ENCODE measurements at places on chromosomes 7 and 10.
A peak's percentile ranks its signal among the peaks of the same experiment; 100 is the strongest.

GRCh38 chr7:113004726-113005454, 81.7 kb downstream of the GPR85 start:
- no peak for DNase-seq

GRCh38 chr10:1096287-1096889, 40.2 kb downstream of the WDR37 start:
- no peak for DNase-seq

- no peak for DNase-seq
Observed at GRCh38 chr7:47570649-47571050, 11.3 kb downstream of the TNS3 start.

DNA sequence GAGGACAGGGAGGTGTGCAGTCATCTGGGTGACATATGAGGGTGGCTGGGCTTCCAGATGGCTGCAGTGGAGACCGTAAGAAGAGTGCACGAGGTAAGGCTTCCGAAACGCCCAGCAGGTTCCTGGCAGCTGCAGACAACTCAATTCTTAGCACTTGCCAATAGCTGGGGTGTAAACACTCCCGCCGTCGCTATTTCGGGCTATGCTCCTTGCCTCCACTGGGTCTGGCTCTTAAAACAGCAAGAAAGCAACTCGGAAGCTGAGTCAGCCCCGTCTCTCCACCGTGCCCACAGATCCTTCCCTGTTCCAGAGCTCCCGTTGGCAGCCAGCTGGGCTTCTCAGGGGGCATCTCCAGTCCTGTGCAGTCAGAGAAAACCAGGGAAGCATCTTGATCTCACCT, 6.1 kb upstream of the PDGFA start:
- no peak for DNase-seq

DNA sequence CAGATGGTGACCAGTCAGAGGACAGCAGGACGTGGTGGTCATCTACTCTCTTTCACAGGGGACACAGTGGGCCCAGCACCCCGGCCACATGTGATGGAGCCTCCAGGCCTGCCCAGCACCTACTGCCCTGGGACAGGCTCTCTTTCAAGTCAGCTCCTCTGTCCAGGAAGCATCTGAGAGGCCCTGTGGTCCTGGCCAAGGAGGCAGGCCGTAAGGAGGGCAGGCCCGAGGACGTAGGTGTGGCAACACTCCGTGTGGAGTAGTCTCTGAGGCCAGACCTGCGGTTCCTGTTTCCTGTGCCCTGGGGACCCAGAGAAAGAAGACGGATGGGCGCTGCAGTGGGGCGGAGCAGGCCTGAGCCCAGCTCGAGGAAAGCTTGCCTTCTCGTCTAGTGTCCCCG, 179.2 kb downstream of the EBF3 start:
- DNase-seq = no peak

DNA sequence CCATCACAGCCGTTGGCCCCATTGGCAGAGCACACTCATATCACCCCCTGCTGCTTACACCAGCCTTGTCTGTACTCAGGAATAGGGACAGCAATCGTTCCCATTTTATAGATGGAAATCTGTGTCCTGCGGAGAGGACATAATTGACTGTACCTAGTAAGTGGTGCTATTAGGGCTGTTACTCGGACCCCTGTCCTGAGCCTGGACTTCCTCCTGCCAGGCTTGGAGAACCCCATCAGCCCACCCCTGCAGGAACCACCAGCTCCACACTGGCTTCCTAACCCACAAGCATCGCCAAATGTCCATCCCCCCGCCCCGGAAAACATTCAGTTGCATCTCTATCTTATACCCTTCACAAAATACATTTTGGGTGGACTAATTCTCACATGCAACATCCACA, 139.8 kb upstream of the RET start:
- no peak for DNase-seq

GRCh38 chr10:127300868-127301321, 104.5 kb upstream of the INSYN2A start:
- no peak for DNase-seq

- DNase-seq = no peak
Observed at GRCh38 chr7:2138146-2138765, 94.5 kb downstream of the MAD1L1 start.

GRCh38 chr10:100085596-100085995, 3.9 kb upstream of the CPN1 start:
- no peak for DNase-seq

DNA sequence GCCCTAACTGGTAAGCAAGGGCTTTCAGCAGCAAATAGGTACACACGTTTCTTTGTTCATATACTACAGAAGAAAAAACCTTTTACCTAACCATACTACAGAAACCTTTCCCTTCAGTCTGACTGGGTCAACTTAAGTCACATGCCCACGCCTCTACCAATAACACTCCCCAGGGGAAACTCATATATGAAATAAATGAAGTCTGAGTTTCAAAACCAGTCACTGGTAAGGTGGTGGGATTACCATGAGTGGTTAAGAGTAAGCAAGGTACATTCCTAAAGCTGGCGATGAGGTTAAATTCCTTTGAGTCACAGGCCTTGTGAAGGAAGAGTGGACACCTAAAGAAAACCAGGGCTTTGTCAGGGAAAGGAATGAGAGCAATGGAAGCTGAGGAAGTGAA, 21.4 kb upstream of the KIF20B start:
- DNase-seq = no peak

DNA sequence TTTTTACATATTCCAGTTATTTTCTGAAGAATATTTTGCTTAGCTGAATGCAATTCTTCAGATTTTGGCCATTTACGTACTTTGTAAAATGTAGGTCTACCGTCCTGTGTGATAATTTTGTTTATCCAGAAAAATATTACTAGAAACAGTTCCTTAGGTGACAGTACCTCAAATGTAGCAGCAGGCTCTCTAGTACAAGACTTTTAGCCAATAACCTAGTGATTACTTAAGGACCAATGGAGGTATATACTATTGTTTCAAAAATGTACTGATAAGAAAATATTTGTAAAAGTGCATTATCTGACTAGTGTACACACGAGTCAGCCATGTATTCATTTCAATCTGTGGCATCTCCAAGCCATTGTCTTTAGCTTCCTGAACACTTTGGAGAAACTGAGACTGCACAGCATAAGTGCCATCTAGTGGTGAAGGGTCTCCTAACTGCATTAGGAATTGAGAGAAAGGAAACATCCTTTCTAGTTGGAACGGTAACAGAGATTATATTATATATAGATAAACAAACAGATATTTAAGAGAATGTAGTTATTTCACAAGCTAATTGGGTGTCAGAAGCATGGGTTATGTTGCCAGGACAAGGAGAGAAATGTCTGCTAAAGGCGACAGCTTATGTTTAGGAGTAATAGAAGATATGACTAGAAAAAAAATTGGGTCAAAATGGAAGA, 23.7 kb downstream of the RTKN2 start:
- peak; percentile 73 for DNase-seq

DNA sequence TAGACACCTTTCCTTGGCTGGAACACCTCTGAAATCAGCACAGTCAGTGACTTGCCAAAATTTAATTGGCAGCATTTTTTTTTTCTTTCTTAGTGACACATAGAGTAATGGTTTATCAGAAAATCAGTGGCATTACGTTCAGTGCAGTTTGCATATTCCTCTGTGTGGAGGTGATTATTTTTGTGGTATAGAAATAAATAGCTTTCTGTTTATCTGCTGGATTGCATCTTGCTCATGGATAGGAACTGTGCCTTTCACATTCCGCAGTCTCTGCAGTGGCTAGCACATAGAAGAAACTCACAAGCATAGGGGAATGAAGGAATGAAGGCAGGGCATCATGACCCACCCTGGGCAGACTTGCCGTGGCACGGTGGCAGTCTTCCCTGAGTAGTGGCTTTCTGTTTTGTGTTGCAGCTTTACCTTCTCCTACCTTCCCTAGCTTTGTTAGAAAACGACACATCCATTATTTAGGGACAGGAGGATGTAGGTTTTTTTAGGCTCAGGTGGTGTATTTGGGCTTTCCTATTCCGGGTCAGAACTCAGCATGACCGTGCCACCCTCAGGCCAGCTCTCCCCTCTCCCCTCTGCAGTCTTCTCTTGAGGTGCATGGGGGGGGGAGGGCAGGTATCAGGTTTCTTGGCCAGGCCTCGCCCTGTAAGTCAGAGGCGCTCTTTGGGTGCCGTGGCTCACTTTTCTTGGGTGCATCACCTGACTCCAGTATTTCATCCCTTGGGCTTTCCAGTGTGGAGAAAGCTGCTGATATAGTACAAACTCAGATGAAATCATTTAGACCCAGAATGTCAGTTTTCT, 112.5 kb upstream of the GJD4 start:
- no peak for DNase-seq

DNA sequence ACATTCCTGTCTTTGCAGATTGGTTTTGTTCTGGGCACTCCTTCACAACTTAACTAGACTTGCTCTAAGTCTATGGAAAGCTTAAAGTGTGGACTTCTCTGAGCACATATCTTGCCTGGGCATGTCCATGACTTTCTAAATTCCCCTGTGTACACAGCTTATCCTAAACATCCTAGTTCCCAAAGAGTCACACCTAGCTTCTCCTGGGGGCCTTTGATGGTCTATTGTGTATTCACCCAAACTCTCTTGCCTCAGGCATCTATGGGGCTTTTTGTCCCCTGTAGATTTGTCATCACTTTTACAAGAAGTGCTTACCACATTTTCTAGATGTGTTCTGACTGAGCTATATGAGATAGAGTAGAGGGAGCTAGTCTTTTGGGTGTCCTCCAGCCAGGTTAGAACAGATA, 12.2 kb upstream of the ZNF488 start:
- DNase-seq = no peak

DNA sequence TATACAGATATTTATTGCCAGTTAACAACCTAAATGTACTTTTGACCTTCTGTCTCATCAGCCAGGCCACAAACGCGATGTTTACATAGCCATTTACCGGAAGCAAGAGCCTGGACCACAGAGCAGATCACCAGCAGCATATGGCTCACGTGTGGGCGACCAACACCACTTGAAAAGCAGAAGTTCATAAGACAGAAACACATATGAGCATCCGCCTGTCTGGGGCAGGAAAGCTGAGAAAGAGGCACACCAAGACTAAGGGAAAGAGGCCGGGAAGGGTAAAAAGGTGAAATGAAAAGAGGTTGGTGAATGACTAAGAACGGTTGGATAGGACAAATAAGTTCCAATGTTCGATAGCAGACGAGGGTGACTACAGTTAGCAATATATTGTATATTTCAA, 1.3 kb downstream of the ABCB1 start:
- no peak for DNase-seq

DNA sequence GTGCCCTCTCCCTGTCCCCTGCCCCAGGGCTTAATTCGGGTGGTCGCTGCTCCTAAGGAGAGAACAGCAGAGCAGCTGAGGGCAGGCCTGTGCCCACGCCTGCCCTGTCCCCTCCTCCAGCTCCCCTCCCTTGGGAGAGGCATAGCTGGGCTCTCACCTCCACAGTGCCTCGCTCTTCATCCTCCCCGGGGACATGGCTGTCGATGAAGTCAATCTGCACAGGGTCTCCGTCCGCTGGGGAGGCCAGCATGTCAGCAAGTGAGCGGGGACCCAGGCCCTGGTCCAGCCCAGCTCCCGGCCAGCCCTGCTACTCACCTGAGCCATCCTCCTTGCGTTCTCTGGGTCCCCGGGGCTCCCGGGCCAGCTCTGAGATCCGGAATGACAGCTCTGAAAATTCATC, 3.8 kb upstream of the SAP25 start:
- no peak for DNase-seq

DNA sequence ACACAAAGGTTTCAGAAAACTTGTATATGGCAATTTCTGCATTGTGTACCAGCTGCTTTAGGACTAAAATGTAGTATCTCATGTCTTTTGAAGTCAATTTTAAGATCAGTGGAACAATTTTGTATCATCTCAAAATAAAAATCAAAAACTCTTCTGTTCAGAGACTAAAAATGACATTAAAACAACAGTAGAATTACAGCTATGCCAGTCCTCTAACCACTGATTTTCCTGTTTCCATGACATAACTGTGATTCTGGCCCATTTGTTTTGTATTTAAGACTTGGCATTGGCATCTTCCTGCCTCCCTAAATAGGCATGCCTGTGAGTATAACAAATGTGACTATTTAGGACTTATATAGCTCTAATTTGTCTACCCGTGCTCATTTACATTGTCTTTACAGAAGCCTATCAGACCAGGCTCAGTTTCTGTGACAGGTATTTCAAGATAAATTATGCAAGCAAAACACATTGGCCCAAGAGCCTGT, 29.1 kb upstream of the VPS41 start:
- no peak for DNase-seq

GRCh38 chr7:20197125-20197748, 19.9 kb downstream of the MACC1 start:
- DNase-seq = no peak

- no peak for DNase-seq
Observed at GRCh38 chr10:103836861-103837260, 18.5 kb downstream of the SH3PXD2A start.

GRCh38 chr10:61902445-61903220, 1.1 kb downstream of the ARID5B start:
- DNase-seq = peak; percentile 67

DNA sequence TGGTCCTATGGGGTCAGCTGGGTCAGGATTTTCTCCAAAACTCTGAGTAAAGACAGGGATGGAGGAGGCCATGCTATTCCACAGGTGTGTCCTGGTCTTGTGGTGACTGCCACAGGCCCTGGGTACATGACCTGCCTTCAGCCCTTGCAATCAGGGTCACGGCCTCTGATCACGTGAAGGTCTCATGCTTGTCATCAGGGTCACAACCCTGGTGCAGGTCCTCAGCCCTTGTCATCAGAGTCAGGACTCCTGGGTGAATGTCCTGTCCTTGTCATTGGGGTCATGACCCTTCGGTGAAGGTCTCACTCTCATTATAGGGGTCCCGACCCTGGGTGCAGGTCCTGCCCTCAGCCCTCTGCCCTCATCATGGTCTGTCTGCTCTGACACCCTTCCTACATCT, 21.9 kb upstream of the TBRG4 start:
- no peak for DNase-seq

GRCh38 chr10:130471486-130471885, 335.3 kb downstream of the GLRX3 start:
- DNase-seq = no peak

DNA sequence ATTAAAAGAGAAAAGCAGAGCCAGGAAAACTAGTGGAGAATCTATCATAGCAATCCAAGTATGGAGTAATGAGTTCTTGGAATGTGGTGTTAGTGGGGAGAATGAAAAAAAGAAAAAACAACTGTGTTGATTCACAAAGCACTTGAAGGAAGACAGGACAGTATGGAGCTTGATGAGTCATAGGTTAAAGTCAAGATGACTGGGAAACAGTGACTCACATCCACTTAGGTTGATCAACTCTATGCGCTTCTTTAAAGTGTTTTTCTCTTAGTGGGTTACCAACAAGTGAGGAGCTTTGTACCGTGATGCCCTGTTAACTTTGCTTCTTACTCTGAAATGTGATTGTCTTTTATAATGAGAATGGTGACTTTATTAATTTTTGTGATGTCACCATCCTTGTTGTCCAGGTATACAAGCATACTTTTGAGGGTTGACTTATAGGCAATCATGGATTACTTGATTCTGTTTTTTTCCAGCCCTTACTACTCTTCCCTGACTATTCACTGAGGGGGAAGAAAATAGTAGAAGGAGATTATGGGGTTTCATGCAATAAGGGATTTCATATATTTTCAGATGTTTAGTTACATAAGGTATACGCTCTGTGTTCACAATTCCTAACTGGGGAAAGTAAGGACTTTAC, 32.1 kb upstream of the MDFIC start:
- peak; percentile 93 for DNase-seq
